T-cell (primary cell): ENCODE measurements at places on chromosomes 7 and 10.

DNA sequence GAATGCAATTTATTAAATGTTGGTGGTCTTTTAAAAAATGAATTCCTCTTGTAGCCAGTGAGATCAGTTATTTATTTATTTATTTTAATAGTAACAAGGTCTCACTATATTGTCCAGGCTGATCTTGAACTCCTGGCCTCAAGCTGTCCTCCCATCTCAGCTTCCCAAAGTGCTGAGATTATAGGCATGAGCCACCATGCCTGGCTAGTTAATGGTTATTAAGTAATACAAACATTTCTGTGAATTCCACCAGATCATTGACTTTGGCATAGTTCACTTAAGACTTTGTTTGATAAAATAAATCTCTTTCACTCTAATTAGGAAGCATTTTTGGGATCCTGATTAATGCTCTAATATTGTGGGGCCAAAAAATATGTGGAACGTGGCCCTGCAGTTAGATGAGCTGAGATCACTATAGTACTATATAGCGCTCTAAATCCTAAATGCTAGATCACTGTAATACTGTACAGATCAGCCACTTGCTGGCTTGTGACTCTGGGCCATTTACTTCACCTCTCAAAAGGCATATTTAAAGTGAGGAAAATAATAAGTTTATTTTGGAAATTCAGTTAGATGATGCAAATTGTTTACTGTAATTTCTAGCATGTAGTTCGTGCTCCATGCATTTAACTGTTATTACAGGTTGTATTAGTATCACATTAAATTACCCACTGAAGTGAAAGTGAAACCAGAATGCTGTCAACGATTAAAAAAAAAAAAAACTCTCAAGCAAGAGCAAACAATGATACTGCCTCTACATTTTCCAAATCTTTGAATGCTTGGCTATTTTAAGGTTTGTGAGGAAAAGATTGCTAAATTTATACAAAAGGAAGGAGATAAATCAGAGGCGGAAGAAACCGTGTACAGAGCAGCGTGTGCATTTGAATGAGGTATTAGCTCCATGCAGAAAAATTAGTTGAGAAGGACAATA, 15.9 kb upstream of the FAS start:
- no peak for DNase-seq
- H3K27ac ChIP-seq = peak overlapping the region; percentile 72
- no peaks in the 10 kb centered on the region for H3K27me3 ChIP-seq
- H3K36me3 ChIP-seq = no peaks in the 10 kb centered on the region
- peaks cover 8% of the 10 kb centered on the region for H3K4me1 ChIP-seq

DNA sequence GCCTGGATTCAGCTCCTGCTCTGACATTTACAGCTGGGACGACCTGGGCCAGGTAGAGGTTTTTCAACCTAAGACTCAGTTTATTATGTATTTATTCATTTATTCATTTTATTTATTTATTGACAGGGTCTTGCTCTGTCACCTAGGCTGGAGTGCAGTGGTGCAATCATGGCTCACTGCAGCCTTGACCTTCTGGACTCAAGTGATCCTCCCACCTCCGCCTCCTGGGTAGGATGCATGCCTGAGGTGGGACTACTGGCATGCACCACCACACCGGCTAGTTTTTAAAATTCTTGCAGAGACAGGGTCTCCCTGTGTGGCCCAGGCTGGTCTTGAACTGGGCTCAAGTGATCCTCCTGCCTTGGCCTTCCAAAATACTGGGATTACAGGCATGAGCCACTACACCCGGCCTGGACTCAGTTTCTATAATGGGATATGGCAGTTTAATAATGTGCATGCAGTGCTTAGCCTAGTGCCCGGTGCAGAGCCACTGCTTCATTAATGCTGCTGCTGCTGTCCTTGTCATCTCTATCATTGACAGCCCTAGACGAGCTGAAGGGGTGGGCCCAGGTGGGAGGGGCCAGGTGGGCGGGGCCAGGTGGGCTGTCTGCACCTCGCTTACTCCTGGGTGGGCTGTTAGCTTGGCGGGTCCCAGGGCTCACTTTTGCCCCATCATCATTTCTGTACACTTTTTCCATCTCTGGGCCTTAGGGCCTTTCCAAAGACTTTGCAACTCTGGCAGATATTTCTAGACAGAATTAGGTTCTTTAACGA, 92.6 kb downstream of the LHPP start:
- peaks cover 5% of the 10 kb centered on the region for H3K27me3 ChIP-seq
- no peak overlapping the region for H3K27ac ChIP-seq
- H3K4me3 ChIP-seq = no peak overlapping the region
- no peak for DNase-seq

DNA sequence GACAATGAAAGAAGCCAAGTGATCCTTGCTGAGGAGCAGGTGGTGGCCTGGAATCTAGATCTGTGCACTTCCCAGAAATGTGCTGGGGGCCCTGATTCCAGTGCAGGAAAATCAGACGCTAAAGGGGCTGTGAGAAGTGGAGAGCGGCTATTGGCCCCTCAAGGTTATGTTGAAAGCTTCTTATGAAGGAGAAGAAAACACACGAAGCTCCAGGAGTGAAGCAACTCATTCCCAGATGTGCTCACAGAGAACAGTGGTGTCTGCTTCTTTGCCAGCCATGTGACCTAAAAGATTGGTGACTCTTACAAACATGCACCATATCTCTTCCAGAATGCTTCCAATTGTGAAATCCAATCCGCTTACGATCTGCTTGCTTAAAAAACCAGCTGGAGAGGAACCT, 679.3 kb upstream of the IGFBP3 start:
- H3K27ac ChIP-seq = no peak overlapping the region
- no peak overlapping the region for H3K4me3 ChIP-seq
- no peak for DNase-seq
- no peaks in the 10 kb centered on the region for H3K27me3 ChIP-seq
- no peaks in the 10 kb centered on the region for H3K36me3 ChIP-seq

- H3K4me3 ChIP-seq = no peak overlapping the region
- DNase-seq = no peak
- no peak overlapping the region for H3K27ac ChIP-seq
Measured at GRCh38 chr10:130128922-130129321, 7.3 kb upstream of the GLRX3 start.

DNA sequence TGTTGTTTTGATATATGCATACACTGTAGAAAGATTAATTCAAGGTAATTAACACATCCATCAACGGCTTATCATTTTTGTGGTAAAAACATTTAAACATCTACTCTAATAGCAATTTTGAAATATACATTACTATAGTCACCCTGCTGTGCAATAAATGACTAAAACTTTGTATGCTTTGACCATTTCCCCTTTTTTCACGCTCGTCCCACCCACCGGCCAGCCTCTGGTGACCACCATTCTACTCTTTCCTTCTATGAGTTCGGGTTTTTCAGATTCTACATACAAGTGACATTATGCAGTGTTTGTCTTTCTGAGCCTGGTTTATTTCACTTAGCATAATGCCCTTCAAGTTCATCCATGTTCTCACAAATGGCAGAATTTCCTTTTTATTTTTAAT, 21.3 kb downstream of the CYCS start:
- H3K4me3 ChIP-seq = no peak overlapping the region
- H3K27ac ChIP-seq = no peak overlapping the region
- H3K27me3 ChIP-seq = peaks cover 10% of the 10 kb centered on the region
- H3K36me3 ChIP-seq = no peaks in the 10 kb centered on the region

- no peaks in the 10 kb centered on the region for H3K4me1 ChIP-seq
- no peaks in the 10 kb centered on the region for H3K36me3 ChIP-seq
- peaks cover 14% of the 10 kb centered on the region for H3K27me3 ChIP-seq
- H3K27ac ChIP-seq = no peak overlapping the region
- no peak for DNase-seq
Measured at GRCh38 chr7:31044529-31044928, 7.6 kb upstream of the ADCYAP1R1 start.

DNA sequence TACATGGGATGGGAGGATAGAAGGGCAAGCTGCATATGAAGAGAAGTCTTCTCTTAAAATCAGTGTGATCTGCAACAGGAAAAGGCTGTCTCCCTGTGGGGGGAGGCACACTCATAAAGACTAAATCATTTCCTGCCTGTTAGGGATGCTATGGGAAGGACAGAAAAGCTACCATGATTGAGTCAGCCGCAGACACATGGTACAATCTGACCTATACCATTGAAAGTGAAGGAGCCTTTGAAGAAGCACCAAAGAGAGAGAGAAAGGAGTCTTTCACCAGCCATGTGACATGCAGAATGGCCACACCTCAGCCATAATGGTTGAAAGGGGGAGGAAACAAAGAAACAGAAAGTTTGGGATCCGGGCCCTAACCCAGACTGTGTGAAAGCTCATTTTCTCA, 29.1 kb downstream of the NUDCD3 start:
- H3K4me1 ChIP-seq = peaks cover 30% of the 10 kb centered on the region
- peaks cover 22% of the 10 kb centered on the region for H3K36me3 ChIP-seq
- H3K27me3 ChIP-seq = no peaks in the 10 kb centered on the region
- H3K4me3 ChIP-seq = peak overlapping the region; percentile 36

DNA sequence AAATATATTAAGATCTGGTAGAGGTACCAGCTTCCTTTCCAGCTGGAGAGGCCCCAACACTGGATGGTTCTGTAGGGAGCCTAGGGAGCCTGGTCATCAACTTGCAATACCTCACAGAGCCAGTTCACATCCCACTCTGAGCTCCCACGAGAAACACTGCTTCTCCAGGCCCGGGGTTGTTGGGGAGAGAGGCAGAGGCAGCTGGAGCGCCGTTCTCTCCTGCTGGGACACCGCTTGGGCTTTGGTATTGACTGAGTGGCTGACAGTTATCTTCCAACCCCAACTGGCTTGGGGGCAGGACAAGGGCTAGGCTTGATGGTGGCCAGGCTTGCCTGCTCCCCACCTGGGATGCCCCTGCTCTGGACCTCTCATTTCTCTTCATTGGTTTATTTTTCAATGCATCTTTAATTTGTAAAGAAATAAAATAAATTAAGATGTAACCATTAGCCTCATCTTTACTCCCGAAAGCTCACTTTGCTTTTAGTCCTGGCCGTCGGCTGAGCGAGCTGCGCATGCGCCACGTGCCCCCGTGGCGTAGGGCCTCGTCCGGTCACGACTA, 10.0 kb upstream of the CHCHD1 start:
- peak overlapping the region; percentile 84 for H3K27ac ChIP-seq
- no peaks in the 10 kb centered on the region for H3K27me3 ChIP-seq
- peaks cover 57% of the 10 kb centered on the region for H3K36me3 ChIP-seq
- peak; percentile 61 for DNase-seq

- no peaks in the 10 kb centered on the region for H3K4me1 ChIP-seq
- H3K27me3 ChIP-seq = peaks cover 16% of the 10 kb centered on the region
- no peak overlapping the region for H3K27ac ChIP-seq
Measured at GRCh38 chr10:97007417-97007816, 175.3 kb downstream of the LCOR start.

GRCh38 chr10:49083261-49083660, 32.1 kb downstream of the VSTM4 start:
- H3K4me3 ChIP-seq = no peak overlapping the region
- H3K4me1 ChIP-seq = no peaks in the 10 kb centered on the region
- no peaks in the 10 kb centered on the region for H3K36me3 ChIP-seq
- DNase-seq = no peak
- H3K27ac ChIP-seq = no peak overlapping the region

GRCh38 chr7:151883857-151884256, 6.9 kb upstream of the PRKAG2 start:
- DNase-seq = no peak
- no peak overlapping the region for H3K4me3 ChIP-seq
- no peak overlapping the region for H3K27ac ChIP-seq
- no peaks in the 10 kb centered on the region for H3K36me3 ChIP-seq
- H3K4me1 ChIP-seq = no peaks in the 10 kb centered on the region

GRCh38 chr7:4131063-4131462, 551.0 kb upstream of the FOXK1 start:
- H3K4me3 ChIP-seq = no peak overlapping the region
- no peaks in the 10 kb centered on the region for H3K27me3 ChIP-seq
- DNase-seq = no peak
- no peak overlapping the region for H3K27ac ChIP-seq

- H3K4me3 ChIP-seq = no peak overlapping the region
- no peaks in the 10 kb centered on the region for H3K27me3 ChIP-seq
- H3K4me1 ChIP-seq = no peaks in the 10 kb centered on the region
- H3K27ac ChIP-seq = no peak overlapping the region
- DNase-seq = no peak
Measured at GRCh38 chr7:46781901-46782439, 799.9 kb downstream of the TNS3 start.

DNA sequence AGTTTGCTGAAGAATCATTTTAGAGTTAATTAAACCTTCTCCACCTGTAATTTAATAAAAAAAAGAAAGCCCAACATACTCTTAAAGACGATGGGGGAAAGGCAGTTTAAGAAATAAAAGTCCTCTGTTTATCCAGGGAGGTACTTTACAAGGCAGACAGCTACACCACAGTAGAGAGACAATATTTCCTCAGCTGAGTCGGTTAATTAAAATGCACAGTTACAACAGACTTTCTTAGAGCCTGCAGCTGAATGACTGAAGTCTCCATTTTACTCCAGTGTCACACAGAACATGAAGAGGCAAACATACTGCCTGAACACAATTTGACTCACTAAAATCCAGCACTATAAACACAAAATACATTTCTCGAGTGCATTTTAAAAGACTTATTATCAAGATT, 15.1 kb downstream of the LRRTM3 start:
- H3K4me1 ChIP-seq = no peaks in the 10 kb centered on the region
- H3K4me3 ChIP-seq = no peak overlapping the region
- no peak overlapping the region for H3K27ac ChIP-seq
- no peak for DNase-seq
- H3K27me3 ChIP-seq = no peaks in the 10 kb centered on the region
